ENCODE measurements at places on chromosomes 5 and 9.

DNA sequence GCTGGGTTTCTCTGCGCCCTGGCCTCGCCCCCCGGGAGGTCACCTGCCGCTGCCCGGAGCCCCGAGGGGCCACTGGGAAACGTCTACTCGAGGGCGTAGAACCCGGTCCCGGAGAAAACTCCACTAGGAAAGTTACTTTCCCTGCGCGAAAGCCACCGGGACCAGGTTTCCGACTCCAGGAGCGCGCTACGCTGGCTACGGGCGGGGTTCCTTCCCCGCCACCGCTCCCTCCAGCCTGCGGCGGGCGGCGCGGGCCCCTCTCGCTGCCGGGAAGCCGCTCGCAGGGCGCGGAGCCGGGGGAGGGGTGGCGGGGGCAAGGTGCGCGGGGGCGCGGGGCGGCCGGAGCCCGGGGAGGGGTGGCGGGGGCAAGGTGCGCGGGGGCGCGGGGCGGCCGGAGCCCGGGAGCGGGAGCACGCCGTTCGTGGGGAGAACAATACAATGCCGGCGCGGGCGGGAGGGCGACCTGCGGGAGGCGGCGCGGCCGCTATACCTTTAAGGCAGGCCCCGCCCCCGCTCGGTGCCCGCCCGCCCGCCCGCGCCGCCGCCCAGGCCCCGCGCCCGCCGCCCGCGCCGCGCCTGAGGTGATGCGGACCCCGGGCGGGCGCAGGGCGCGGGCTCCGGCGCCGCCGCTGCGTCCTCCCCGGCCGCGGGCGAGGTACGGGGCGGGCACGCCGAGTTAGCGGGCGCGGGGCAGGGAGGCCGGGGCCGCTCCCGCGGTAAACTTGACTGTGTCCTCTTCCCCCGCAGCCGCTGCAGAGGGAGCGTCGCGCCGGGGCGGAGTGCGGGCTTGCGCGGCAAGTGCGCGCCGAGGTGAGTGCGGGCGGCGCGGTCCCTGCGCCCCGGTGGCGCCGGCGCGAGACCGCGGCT is 278.1 kb downstream of the AOPEP start:
- no peak overlapping the region for H3K27ac ChIP-seq
- H3K27me3 ChIP-seq: peaks cover 38% of the 10 kb centered on the region
- DNase-seq: peak; percentile 26
- H3K4me1 ChIP-seq: peaks cover 10% of the 10 kb centered on the region
- peak overlapping the region; percentile 49 for H3K4me3 ChIP-seq

GRCh38 chr9:116447934-116448333 is 239.2 kb upstream of the TRIM32 start:
- no peak overlapping the region for H3K27ac ChIP-seq
- DNase-seq: no peak
- H3K4me3 ChIP-seq: no peak overlapping the region
- no peaks in the 10 kb centered on the region for H3K4me1 ChIP-seq

DNA sequence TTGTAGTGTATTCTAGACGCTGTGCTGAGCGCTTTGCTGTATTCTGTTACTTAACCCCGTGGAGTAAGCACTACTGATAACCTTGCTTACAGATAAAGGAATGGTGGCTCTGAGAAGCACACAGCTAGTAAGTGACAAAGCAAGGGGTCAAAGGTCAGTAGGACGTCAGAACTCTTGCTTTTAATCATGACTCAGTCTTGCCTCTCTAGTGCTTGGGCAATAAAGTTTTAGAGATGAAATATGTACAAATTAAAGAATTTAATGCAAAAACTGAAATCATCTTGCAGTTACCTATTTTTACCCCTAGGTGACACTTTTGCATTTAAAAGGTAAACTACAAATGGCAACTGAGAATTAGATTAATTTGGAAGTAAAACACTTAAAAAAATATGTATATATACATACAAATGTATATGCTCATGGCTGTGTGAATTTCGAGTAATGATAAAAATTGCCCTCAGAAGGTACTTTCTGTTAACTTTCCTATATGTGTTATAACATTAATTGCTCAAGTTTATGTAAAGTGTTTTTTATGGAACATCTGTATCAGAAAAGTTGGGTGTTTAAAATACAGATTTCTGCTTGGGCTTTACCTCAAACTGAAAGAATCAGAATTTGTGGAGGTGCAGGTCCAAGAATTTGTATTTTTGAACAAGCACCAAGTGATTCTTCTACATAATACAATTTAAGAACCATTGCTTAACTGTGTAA is 175.1 kb upstream of the DAB2 start:
- no peaks in the 10 kb centered on the region for H3K36me3 ChIP-seq
- H3K27ac ChIP-seq: no peak overlapping the region
- H3K27me3 ChIP-seq: no peaks in the 10 kb centered on the region
- no peak for DNase-seq

GRCh38 chr9:16921855-16922254 is 51.4 kb upstream of the BNC2 start:
- no peaks in the 10 kb centered on the region for H3K27me3 ChIP-seq
- H3K4me1 ChIP-seq: peaks cover 4% of the 10 kb centered on the region
- H3K36me3 ChIP-seq: no peaks in the 10 kb centered on the region
- H3K4me3 ChIP-seq: no peak overlapping the region

Measured in natural killer cell (primary cell).